ENCODE measurements at places on chromosomes 13 and 19. TPM values are rescaled to one million over a fixed set of nuclear protein-coding genes. Genes with fewer than 3 reads are reported as not detected.

- no peak for DNase-seq
These were observed 102.2 kb downstream of the PIBF1 start for GRCh38 chr13:72884101-72884500.

GRCh38 chr13:47675871-47676270 lies 325.2 kb downstream of the SUCLA2 start:
- no peak for DNase-seq

DNA sequence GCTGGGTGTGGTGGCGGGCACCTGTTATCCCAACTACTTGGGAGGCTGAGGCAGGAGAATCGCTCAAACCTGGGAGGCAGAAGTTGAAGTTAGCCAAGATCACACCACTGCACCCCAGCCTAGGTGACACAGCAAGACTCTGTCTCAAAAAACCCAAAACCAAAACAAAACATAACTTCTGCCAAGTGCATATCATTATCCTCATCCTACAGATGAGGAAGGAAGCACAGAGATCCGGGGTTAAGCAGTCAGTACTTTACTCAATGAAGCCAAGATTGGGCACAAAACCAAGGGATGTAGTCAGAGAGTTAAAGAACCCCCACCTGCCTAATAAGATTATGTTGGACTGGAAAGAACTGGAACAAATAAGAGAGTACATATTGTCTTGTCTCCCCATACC lies 5.5 kb upstream of the TMTC4 start:
- DNase-seq, result no peak

GRCh38 chr19:31890230-31890629 lies 455.2 kb upstream of the ZNF507 start:
- DNase-seq, result no peak

GRCh38 chr13:99356262-99357091 lies 49.3 kb upstream of the GPR183 start:
- no peak for DNase-seq

CARM1 gene
- 55.7 TPM for polyA plus RNA-seq

Measured in urinary bladder (tissue), 4 donors.